ENCODE measurements at places on chromosomes 2 and 18.

DNA sequence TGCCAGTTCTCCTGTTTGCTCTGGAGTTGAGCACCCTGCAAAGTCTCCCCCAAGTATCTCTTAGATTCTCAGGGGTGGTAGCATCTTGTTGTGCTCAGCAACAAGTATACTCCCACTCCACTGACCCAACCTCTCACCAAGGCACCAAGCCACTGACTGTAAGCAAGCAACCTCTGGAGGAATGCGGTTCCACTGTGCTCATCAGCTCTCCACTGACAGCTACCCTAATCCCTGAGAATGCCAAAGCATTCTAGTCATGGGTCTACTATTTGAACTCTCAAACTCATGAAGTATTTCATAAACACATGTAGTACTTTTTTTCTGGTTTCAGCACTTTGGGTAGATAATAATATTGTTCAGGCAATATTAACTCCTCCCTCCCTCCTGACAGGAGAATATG is 170.0 kb downstream of the EPHA4 start:
- no peak for DNase-seq

DNA sequence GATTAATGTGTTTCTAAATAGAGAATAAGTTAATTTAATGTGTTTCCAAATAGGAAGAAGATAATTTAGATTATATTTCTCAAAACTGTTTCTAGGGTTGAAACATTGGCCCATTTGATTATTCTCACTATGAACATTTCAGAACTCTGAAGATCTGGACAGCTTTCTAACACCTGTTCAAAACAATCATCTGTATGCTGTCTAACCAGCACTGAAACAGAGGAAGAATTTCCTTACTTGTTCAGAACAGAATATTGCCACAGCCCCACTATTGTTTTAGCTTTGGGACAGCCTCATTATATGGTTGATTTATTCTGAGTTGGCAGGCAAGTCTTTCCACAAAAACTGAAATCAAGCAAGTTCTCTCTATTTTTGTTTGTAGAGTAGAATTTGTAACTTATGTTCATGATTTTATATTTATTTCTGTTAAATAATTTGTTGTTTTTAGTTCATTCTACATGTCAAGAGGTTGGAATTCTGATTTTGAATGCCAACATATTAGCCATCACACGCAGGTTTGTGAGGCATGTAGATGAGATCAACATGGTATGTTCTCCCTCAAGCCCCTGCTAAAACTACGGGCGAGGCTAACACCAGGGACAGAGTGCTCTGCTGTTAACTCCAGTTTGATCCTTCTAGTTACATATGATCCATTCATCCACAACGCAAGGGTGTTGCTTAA is 11.2 kb downstream of the IL18RAP start:
- no peak for DNase-seq

DNA sequence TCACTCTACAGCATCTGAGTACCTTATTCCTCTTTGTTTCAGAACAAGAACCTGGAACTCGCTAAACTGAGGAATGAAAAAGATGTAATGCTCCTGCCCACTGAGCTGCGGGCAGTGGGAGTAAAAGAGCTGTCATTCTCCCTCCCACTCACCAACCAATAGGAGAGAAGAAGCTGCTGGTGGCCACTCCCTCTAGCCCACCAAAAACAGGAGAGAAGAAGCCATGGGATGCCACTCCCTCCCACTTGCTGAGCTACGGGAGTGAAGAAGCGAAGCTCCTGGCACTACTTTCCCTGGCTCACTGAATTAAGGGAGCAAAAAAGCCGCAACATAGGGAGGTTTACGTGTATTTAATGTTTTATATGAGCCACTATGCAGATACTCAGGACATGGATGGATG is 53.7 kb downstream of the RIT2 start:
- DNase-seq: no peak

- no peak for DNase-seq
These were observed 110.2 kb downstream of the CDK15 start for GRCh38 chr2:201916565-201916964.

DNA sequence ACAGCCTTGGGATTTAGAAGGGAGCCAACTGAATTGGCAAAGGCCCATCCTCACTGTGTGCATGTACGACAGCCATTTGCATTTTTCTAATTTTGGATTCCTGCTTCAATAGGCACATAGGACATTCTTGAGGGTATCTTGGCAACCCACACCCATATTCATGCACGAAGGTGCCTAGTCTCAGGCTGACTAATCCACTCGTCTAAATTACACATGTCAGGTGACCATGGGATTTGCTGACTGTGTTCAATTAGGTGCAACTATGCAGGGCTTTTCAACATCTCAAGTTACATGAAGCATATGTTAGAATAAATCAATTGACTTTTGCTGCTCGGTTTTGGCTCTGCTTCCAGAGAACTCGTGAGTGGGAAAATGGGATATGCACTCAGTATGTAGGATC is 249.7 kb downstream of the SP3 start:
- DNase-seq: peak; percentile 39

GRCh38 chr2:75539955-75540716 is 20.6 kb downstream of the EVA1A start:
- peak; percentile 75 for DNase-seq

All from right hindlimb (tissue), 1 donor.